Colonic mucosa (tissue), 4 donors: ENCODE measurements at places on chromosomes 1 and 21.
A peak's percentile ranks its signal among the peaks of the same experiment; 100 is the strongest.

DNA sequence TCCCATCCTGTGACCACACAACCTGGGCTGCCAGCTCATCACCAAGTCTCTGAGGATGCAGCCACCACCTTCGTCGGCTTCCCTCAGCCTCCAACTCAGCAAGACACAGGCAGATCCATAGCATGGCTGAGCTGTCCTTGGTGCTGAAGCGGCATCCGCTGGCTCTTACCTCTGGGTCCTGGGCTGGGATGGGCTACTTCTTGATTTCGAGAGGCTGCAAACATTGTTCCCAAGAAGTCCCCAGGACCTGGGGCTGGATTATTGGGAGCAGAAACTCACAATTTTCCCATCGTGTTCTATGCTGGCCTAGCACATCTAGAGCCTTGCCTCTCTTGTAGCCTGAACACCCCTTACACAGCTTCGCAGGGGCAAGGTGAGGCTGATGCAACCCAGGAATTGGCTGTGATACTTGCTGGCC, 24.9 kb upstream of the C1QA start:
- peak; percentile 33 for DNase-seq

- DNase-seq: no peak
These were observed 91.3 kb downstream of the UCHL5 start for GRCh38 chr1:192967901-192968300.

DNA sequence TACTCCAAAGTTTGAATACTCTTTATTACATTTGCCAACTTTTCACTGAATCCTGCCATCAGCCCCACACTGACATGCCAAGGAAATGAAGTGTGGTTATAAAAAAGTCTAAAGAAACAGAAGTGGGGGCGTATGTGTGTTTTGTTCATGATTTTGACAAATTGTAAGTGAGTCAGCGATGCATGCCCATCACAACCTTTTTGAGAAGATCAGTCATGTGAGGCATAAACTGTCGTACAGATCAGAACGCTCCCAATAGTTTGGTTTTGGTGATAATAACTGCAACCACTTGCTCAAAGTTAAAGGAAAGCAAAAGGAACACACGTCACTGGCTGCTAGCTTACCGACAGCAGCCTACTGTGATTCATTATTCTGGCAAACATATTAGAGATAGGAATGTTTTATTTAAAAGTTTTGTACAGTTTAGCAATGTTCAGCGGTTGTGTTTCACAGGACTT, 95.6 kb downstream of the RGS2 start:
- DNase-seq: no peak

DNA sequence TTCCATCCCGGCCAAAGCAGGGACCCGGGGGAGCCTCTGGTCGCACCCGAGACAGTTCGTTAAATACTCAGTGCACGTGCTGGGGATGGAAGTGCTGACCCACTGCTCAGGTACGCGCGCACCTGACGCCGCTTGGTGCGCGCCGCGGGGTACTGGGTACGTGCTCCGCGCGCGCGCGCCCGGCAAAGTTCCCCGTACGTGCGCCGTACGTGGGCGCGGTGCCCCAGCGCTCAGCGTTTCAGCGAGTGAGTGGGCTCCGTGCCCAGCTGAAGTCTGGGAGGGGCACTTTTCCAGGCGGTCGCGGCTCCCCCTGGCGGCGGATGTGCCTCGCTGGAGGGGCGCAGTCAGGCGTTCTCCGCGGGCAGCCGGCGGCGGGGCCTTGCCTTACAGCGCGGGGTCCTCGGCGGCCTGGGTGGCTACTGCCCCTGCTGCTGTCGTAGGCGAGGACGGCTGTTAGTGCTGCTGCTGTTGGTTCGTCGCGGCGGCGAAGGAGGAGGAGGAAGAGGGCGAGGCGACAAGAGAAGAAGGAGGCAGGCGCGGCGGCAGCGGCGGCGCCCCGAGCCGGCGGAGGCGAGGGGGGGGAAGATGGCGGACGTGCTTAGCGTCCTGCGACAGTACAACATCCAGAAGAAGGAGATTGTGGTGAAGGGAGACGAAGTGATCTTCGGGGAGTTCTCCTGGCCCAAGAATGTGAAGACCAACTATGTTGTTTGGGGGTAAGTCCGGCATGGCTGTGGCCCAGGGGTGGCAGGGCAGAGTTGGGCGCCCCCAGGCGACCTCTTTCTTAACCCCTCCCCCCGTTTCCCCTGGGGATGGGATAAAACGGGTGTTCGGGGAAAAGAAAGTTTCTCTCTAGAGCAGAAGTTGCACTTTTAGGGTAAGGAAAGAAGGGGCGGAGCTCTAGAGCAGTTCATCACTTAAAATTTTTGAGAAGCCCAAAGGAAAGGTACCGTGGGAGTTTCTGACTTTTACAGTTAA, at the start of gene CDC73:
TSS of gene CDC73 (plus strand) at position 416 of the 978 bp plus-strand sequence. CDS start at position 586, 170 bp downstream.
- DNase-seq: peak; percentile 99

DNA sequence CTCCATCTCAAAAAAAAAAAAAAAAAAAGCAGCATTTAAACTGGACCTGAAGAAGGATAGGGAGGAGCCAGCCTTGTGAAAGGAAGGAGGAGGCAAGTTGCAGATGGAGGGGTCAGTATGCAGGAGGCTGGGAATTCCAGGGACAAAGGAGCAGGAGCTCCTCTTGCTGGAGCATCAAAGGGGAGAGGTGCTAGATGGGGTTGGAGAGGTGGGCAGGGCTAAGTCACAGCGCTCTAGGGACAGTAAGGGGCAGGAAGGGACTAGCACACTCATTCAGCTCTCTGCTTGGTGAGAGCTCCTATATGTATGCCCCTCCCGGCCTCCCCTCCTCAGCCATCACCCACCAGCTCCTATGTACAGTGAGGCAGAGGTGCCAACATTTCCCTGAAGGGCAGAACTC, 26.8 kb downstream of the MAP7D1 start:
- no peak for DNase-seq

- no peak for DNase-seq
These were observed 56.1 kb downstream of the KAZN start for GRCh38 chr1:14654554-14654953.

DNA sequence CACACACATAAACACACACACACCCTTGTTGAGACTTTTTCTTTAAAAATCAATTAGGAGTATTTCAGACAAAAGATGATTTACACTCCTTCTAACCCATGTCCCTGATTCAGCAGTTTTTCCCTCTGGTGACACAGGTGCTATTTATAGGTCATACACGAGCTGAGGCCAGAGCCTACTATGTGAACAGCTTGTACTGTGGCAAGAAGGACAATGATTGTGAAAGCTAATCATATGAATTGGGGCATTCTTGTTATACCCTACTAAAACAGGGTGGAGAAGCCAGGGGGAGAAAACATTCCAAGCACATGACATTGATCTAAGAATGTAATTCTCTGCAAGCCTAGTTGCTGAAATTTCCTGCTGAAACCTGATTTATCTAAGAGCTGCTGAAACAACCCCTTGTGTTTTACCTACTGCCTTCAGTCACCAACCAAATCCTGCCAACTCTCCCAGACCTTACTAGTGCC, 60.3 kb downstream of the XCL1 start:
- peak; percentile 20 for DNase-seq

GRCh38 chr21:27814226-27814625, 847.3 kb upstream of the ADAMTS5 start:
- DNase-seq: no peak

- DNase-seq: no peak
These were observed 216.0 kb downstream of the BACH1 start for GRCh38 chr21:29514652-29515247.

DNA sequence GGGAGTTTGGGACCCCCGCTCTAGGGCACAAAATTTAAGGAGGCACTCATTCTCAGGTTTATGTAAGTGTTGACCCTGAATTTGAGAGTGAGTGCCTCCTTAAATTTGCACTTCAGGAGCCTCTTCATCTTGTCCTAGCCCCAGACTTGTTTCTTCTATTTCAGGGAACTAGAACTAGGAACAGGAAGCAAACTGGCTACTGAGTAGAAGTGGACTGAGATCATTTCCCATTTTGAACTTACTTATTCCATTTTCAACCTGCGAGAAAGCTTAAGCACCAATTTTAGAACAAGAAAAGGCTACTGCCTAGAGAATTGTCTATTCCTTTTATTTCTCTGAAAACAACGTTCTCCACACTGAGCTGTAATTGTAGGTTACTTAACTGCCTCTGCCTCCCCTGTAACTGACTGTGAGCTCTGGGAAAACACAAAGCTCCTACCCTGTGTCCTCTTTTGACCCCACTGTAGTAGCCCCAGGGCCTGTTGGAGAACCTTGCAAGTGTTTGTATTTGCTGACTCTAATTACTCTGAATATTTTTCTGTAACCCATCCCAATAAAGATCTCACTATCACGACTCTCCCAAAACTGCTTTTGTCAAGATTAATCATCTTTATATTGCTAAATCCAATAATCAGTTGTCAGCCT, 2.5 kb downstream of the PPT1 start:
- DNase-seq: no peak

- no peak for DNase-seq
These were observed 181.8 kb upstream of the FMN2 start for GRCh38 chr1:239909898-239910297.

DNA sequence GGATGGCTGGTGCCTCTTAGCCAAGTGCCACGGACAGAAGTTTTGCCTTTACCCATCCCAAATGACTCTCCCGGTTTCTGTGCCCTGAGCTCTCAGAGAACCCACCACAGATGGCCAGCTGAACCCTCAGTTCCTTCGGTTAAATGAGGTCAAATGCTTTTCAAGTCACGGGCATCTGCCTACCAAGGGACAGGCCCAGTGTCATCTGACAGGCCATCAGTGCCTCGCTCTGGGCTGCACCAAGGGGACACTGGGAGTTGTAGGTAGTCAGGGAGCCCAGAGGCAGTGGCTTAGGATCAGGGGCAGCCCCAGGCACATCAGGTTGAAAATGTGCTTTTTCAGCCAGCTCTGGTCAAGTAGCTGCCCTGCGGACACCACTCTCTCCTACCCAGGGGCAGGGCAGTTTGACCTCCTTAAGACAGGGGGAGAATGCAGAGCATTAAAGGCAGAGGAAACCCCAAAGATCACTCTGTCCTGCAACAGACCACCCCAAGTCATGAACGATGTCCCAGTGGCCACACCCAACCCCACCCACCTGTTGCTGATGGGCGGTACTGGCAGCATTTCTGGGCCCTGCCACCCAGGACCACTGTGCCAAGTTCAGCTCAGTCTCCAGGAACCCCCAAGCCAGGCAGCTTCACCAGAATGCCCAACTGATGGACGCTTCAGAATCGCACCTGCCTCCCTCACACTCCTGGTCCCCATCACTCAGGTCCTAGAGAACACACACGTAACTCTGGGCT, 60.7 kb downstream of the CASZ1 start:
- no peak for DNase-seq

GRCh38 chr1:245895455-245895959, 611.6 kb downstream of the SMYD3 start:
- no peak for DNase-seq

DNA sequence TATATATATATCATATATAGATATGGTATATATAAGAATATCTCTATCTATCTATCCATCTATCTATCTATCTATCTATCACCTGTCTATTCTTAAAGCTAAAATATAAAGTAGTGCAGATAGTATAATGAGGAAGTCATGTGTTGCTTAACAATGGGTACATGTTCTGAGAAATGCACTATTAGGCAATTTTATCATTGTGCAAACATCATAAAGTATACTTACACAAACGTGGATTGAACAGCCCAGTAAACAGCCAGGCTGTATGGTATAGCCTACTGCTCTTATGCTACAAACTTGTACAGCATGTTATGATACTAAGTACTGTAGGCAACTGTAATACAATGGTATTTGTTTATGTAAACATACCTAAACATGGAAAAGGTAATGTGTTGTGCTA, 621.0 kb upstream of the NCAM2 start:
- no peak for DNase-seq

GRCh38 chr1:96715482-96715881, 6.1 kb upstream of the PTBP2 start:
- no peak for DNase-seq

- peak; percentile 48 for DNase-seq
These were observed 73.3 kb downstream of the MRPL37 start for GRCh38 chr1:54273092-54273794.

DNA sequence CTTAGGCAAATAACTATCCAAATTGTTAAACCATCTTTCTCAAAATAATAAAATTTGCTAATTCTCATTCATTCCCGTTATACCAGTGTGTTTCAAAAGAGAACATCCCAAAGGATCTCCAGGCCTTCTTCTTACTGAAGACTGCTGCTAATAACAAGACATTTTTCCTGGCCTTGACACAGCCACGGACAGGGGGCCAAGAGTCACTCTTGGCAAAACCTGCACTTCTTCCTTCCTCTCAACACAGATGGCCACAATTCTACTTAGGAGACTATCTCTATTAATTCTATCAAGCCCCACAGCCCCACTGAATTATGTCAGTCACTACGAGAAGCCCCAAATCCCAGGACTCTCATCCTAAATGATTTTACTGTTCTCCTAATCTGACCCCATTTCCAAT, 86.0 kb downstream of the EVI5 start:
- no peak for DNase-seq

DNA sequence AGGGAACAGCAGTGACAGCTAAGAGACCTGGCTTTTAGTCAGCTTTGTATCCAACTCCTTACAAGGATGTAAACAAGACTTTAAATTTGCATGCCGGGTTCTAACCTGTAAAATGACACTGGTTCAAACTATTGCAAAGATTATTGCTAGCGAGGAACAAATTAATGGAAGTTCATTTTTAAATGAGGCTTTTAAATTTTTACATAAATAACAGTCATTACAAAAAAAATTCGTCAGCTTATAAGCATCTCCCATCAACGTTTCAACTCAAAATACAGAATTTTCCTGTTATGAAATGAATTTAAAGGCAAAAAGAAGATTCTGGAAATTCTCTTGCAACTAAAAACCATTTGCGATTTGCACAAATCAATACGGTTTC, 668 bp downstream of the KIF14 start:
- no peak for DNase-seq

GRCh38 chr1:114322734-114323133, 169.1 kb upstream of the SYT6 start:
- DNase-seq: no peak

DNA sequence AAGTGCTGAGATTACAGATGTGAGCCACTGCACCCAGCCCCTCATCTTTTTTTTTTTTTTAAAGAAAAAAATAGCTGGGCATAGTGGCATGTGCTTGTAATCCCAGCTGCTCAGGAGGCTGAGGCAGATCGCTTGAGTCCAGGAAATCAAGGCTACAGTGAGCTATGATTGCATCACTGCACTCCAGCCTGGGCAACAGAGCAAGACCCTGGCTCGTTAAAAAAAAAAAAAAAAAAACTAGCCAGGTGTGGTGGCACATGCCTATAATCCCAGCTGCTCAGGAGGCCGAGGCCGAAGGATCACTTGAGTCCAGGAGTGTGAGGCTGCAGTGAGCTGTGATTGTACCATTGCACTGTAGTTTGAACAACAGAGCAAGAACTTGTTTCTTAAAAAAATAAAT, 13.8 kb downstream of the SZRD1 start:
- DNase-seq: no peak

GRCh38 chr1:203550846-203551245, 56.9 kb downstream of the OPTC start:
- DNase-seq: no peak

GRCh38 chr1:160221089-160221488, 15.9 kb downstream of the PEA15 start:
- DNase-seq: no peak

- no peak for DNase-seq
These were observed 105.5 kb downstream of the NCAM2 start for GRCh38 chr21:21103692-21104091.

- DNase-seq: no peak
These were observed 2.9 kb downstream of the RUNX1 start for GRCh38 chr21:35046263-35046624.
